Right lung (tissue), 10 donors: ENCODE measurements at places on chromosomes 2 and 18. TPM values are rescaled to one million over a fixed set of nuclear protein-coding genes. Genes with fewer than 3 reads are reported as not detected.
A peak's percentile ranks its signal among the peaks of the same experiment; 100 is the strongest.

DNA sequence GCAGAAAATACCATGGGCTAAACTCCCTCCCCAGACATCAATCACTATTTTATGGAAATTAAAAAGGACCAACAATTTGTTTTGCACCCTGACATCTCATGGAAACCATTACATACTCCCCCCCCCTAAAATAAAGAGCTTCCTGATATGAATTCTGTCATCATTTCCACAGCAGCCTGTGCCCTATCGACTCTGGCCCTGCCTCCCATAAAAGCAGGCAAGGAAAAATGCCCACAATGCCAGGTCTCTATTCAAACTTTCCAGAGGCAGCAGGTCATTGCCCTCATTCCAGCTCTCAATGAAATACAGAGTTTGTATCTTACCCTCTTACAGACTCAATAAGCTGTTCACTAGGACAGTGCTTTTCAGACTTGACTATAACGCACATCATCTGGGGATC, 254.4 kb upstream of the TANK start:
- no peak for DNase-seq

DNA sequence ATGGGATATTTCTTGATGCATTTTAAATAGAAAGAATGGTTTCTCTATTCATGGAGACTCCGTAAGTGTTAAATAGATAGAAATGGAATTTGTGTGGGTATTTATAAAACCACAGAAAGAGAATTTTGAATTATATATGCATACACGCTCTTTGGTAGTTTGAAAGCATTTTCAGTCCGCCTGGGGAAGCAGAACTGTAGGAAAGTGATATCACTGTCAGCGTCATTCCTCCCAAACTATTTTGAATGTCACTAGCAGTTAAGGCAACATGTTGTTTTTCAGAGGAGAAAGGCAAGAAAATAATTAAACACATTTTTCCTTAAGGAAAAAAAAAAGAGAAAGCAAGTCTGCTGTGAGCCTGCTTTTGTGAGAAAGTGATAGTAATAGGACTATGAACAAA, 8.7 kb upstream of the ERMN start:
- no peak for DNase-seq

- peak; percentile 63 for DNase-seq
Measured at GRCh38 chr2:176088048-176088936, 4.2 kb upstream of the HOXD13 start.

GRCh38 chr2:176161825-176162626, 4.9 kb downstream of the HOXD3 start:
- no peak for DNase-seq

- DNase-seq, result no peak
Measured at GRCh38 chr18:79672490-79673276, 6.9 kb upstream of the CTDP1 start.

DNA sequence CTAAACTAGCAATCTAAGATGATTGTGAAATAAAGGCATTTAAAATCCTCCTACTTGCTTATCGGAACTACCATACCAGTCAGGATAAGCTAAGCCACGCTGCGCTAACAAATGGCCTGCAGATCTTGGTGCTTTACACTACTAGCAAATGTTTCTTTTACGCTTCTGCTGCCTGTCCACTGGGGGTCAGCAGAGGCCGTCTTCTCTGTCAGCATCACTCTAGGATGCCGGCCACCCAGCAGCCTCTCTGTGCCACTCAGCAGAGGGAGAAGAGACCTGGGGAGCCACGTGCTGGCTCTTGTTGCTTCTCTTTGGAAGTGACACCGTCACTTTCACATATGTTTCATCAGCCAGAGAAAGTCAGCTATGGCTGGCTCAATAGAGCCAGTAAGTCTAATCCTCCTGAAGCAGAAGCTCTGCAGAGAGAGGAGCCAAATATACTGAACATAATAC, 36.6 kb downstream of the COPS8 start:
- peak; percentile 22 for DNase-seq

DNA sequence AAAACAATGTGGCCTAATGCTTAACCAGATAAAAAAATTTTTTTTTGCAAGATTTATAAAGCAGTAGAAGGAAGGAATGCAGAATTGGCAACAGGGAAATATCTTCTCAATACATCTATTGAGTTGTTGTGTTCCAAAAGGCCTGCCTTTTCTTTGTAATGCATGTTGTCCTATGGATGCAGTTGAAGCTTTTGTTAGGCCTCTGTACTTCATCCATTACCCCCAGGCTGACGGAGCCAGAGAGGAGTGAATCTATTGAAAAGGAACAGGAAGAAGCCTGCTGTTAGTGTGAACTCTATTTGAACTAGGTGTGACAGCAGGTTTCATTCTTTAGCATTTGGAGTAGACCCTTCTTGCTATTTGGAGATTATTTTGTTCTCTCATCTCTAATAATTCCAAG, 56.5 kb downstream of the MTX2 start:
- DNase-seq, result no peak

Gene GAL3ST2
- 0.33 TPM for polyA plus RNA-seq

GRCh38 chr18:43542016-43542415, 264.7 kb upstream of the SYT4 start:
- no peak for DNase-seq

DNA sequence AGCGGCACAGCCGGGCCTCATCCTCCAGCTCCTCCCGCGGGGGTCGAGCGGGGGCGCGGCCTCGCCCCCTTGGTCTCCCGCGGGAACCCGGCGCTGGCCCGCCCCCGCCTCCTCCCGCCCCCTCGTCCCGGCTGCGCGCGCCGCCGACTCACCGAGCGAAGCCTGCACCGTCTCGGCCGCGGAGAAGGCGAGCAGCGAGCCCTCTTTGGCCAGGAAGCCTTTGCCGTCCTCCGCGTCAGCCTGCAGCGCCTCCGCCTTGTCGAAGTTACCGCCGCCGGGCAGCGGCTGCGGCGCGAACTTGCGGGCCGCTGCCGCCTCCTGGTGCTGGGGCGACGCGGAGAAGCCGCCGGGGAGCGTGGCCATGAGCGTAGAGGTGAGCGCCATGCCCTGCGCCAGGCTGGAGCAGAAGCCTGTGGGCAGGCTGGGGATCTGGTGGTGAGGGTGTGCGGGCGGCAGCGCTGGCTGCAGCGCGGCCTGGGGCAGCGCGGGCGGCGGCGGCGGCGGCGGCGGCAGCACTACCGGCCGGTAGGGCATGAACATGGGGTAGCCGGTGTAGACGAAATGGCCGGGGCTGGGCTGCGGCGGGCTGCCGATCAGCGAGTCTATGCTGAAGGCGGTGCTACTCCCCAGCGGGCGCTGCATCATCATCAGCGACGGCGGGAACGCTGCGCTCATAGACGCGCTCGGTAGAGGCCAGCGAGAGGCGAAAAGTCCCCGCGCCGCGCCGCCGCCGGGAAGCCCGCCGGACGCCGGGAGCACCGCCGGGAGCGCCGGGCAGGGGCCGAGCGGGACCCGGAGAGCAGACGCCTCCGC, 683 bp downstream of the GBX2 start:
- no peak for DNase-seq

DNA sequence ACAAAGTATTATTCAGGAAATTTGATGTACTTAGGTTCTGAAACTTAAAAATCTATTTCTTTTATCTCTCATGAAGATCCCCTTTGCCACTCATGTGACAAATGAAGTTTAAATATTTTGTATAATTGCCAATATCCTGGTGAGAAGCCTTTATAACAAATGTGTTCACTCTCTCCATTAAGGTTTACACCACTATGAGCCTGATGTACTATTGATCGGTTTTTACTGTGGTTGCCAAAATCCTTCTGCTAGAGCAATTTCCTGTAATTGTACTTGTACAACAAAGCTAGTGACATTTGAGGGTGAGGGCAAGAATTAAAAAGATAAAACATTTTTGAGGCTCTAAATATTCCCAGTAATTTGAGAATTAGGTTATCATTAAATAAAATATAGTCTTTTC, 222.3 kb upstream of the CDH19 start:
- no peak for DNase-seq

DNA sequence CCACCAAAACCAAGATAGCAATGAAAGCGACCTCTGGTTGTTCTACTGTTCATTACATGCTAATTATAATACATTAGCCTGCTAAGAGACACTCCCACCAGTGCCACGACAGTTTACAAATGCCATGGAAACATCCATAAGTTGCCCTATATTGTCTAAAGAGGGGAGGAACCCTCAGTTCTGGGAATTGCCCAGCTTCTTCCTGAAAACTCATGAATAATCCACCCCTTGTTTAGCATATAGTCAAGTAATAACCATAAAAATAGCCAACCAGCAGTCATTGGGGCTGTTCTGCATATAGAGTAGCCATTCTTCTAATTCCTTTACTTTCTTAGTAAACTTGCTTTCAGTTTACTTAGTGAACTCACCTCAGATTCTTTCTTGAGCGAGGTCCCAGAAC, 189.8 kb upstream of the SOX11 start:
- no peak for DNase-seq

Gene CAB39
- 68.0 TPM for polyA plus RNA-seq

DNA sequence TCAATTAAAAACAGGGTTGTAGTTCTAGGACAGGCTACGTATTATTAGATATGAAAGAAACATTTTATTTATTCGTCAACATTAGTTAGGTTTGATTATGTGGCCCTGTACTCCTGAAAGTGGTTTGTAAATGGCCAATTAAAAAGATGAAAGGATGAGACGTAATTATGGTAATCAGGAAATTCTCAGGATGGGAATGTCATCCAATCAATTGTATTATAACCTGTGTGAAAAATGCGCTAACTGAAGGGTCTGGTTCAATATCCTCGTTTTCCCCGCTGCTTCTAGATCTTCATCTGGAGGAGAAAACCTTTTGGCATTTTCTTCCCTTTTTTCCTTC, 5.6 kb upstream of the C18orf32 start:
- DNase-seq, result no peak

DNA sequence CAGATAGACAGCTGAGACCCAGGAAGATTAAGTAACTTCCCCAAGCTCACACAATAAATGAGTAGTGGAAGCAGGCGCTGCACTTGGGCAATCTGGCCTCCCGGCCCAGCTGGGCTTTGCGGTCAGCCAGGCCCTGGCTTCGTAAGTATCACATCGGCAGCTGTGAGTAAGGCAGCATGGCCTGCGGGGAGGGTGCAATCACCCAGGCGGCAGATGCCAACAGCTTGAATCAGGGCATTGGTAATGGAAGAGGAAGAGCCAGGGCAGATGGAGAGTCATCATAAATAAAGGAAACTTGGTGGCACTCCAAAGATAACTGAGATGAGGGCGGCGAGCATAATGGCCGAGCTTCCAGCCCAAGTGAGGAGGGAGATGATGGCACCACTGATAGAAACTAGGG, 217.9 kb upstream of the PID1 start:
- no peak for DNase-seq

GRCh38 chr2:196331143-196331542, 159.8 kb upstream of the STK17B start:
- DNase-seq, result no peak

Gene THSD7B
- polyA plus RNA-seq, result 2.6 TPM

Gene CCDC178
- 2.0 TPM for polyA plus RNA-seq

DNA sequence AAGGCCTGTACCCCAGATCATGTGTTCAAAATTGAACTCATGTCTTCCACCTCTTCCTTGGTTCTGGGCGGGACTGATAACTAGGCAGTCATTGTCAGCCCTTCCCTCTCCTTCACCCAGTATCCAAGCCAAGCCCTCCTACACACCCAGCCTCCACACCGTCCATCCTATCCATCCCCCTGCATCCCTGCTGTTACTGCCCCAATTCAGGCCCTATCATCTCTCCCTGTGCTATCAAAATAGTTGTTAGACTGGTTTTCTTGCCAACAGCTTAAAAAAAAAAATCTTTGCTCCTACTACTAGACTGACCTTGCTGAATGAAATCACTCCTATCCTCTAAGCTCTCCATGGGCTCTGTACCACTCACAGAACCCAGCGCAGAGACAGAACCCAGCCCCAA, 32.8 kb downstream of the TGFA start:
- no peak for DNase-seq

Gene STAT4
- polyA plus RNA-seq, result 11.0 TPM

Gene SRD5A2
- 0.05 TPM for polyA plus RNA-seq

Gene MROH2A
- 0.55 TPM for polyA plus RNA-seq

DNA sequence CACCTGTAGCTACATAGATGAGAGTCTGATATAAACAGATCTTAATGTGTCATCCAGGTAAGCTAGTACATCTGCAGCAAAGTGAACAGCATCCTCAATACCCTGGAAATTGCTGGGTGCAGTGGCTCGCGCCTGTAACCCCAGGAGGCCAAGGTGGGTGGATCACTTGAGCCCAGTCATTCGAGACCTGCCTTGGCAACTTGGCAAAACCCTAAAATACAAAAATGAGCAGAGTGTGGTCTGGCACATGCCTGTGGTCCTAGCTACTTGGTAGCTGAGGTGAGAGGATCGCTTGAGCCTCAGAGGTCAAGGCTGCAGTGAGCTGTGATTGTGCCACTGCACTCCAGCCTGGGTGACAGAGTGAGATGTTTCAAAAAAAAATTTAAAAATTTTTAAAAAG, 233.9 kb upstream of the SP5 start:
- no peak for DNase-seq

Gene KCNJ3
- 0.20 TPM for polyA plus RNA-seq

Gene PTPRN
- 0.69 TPM for polyA plus RNA-seq

DNA sequence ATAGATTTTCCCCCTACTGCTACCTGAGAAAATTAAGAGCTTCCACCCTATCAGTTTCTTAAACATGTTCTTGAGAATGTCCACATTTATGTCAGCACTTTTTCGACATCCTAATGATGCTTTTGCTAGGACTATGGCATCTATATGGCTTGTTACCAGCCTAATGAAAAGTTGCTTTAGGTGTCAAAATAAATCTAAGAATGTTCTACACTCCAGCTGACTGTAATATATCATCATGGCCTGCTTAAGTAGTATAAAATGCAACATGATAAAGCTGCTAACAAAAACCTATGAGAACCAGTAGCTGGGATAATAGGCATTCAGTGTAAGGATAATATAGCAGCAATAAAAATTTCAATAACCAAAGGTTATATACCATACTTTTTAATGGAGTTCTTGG, 1983.5 kb upstream of the CELF4 start:
- DNase-seq, result no peak

DNA sequence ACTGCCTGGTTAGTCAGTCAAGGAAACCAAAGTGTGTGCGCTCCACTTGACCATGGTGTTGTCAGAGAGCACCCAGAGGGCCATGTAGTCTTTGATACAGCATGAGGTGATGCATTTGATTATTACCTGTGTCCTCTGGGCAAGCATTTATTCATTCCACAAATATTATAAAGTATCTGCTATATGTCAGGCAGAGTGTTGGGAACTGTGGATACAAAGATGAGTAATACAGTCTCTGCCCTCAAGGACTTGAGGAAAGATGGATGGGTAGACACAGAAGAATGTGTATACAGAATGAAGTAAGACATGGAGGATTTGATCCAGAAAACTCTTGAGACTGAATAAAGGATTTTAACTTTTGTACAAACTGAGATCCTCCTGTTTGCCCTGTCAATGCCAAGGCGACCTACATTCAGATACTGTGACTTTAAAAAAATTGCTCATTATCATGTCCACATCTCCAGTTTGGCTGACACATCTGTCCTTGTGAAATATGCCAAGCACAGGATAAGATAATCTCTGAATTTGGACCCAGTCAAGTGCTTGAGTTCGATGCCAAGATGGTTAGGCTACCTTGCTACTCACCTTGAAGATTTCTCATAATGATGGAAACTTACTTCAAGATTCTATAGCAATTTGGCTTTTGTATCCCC, 50.8 kb downstream of the ACYP2 start:
- DNase-seq, result no peak

Gene ARHGEF4
- 4.1 TPM for polyA plus RNA-seq

Gene CRYGC
- not detected for polyA plus RNA-seq

- DNase-seq, result no peak
Measured at GRCh38 chr18:35409911-35410310, 32.8 kb upstream of the ZNF396 start.

- DNase-seq, result no peak
Measured at GRCh38 chr2:195945056-195945455, 123.6 kb downstream of the DNAH7 start.

Gene TUBA4B
- polyA plus RNA-seq, result 3.1 TPM
